ENCODE measurements at places on chromosomes 11 and 22.

GRCh38 chr11:87255589-87255988 lies 217.9 kb downstream of the TMEM135 start:
- no peak for DNase-seq
- H3K4me3 ChIP-seq: no peak overlapping the region
- no peaks in the 10 kb centered on the region for H3K36me3 ChIP-seq
- H3K4me1 ChIP-seq: peaks cover 7% of the 10 kb centered on the region
- no peak overlapping the region for H3K27ac ChIP-seq

DNA sequence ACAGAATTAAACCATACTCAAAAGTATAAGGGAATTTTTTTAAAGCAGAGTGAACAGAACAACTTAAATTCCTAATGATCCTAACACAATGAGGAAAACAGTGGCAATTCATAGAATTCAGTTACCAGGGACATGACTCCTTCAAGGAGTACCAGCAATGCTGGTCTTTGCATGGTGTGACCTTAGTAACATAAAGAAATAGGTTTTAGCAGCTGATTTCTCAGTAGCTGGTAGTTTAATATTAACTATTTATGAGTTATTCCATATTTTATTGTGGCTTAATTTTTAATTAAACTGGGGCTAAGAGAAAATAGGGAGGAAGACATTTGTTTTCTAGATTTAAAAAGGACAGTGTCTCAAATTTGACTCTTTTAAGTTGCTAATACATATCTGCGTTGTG lies 30.9 kb downstream of the CHKA start:
- DNase-seq: no peak
- peak overlapping the region; percentile 48 for H3K27ac ChIP-seq
- peaks cover 8% of the 10 kb centered on the region for H3K4me1 ChIP-seq
- H3K36me3 ChIP-seq: no peaks in the 10 kb centered on the region
- H3K4me3 ChIP-seq: no peak overlapping the region
- no peaks in the 10 kb centered on the region for H3K27me3 ChIP-seq

GRCh38 chr11:32072872-32073643 lies 17.8 kb upstream of the RCN1 start:
- no peaks in the 10 kb centered on the region for H3K36me3 ChIP-seq
- no peaks in the 10 kb centered on the region for H3K4me1 ChIP-seq
- peaks cover 33% of the 10 kb centered on the region for H3K27me3 ChIP-seq
- H3K27ac ChIP-seq: no peak overlapping the region
- no peak for DNase-seq
- no peak overlapping the region for H3K4me3 ChIP-seq

DNA sequence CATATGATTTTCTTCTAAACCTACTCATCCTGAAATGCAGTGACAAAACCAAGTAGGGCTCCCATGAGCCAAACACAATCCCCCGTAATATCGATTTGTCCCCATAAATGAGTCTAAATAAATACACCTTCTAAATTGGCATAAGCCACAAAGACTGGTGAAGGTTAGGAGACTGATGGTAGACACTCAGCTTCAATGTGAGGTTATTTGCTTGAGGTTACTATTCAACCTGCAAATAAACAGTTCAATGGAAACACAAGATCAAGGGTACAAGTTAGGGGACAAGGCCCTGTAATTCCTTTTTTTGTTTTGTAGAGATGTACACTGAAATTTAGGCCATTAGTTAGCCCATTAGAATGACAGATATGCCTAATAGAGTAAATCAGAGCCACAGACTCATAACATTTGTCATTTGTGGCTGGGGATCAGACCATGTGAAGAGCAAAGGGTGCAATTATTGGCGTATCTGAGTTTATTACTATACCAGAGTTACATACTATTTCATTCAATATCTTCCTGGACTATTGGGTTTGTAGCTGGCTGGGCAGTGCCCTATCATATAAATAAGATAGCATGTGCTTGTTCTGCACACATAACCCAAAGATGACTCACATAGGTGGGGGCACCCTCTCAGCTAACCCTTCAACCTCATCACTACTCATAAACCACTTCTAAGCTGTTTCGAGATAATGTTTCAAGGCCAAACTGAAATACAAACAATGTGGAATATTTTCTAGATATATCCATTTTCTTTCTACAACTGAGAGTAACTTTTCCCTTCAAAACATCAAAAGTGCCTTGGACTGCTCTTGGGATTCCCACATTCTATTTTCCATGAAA lies 695.3 kb downstream of the KCNA4 start:
- H3K4me3 ChIP-seq: no peak overlapping the region
- H3K27me3 ChIP-seq: no peaks in the 10 kb centered on the region
- H3K36me3 ChIP-seq: no peaks in the 10 kb centered on the region
- no peak for DNase-seq

GRCh38 chr22:28981818-28982499 lies 79.7 kb downstream of the C22orf31 start:
- H3K4me1 ChIP-seq: peaks cover 12% of the 10 kb centered on the region
- H3K4me3 ChIP-seq: no peak overlapping the region
- no peaks in the 10 kb centered on the region for H3K36me3 ChIP-seq
- DNase-seq: no peak
- H3K27ac ChIP-seq: no peak overlapping the region

DNA sequence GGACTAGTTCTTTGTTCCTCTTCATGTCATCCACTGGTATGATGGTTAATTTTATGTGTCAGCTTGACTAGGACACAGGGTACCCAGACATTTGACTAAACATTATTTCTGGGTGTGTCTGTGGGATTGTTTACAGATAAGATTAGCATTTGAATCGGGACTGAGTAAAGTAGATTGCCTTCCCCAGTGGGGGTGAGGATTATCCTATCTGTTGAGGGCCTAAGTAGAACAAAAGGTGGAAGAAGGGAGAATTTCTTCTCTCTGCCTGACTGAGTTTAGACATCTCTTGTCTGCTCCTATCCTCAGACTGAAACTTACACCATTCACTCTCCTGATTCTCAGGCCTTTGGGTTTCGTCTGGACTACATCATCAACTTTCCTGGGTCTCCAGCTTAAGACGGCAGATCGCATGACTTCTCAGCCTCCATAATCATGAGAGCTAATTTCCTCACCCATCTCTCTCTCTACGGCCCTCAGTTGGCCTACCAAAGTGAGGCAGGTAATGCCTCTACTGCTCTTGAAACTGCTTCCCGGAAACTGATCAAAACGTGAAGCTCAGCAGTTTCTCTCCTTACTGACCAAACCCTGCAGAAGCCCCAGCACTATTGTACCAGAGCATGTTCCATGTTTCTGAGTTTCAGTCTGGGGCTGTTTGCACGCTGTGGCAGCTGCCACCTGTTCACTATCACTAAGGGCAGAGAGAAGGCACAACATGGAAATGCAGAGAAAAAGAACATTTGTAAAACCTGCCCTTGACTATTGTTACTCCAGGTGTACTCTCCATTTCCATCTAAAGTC lies 95.4 kb downstream of the NXPE2 start:
- no peaks in the 10 kb centered on the region for H3K27me3 ChIP-seq
- H3K36me3 ChIP-seq: no peaks in the 10 kb centered on the region
- no peaks in the 10 kb centered on the region for H3K4me1 ChIP-seq
- no peak overlapping the region for H3K4me3 ChIP-seq
- no peak overlapping the region for H3K27ac ChIP-seq

GRCh38 chr11:10728789-10729472 lies 22.1 kb upstream of the CTR9 start:
- no peak overlapping the region for H3K4me3 ChIP-seq
- no peaks in the 10 kb centered on the region for H3K4me1 ChIP-seq
- H3K27me3 ChIP-seq: no peaks in the 10 kb centered on the region
- DNase-seq: no peak
- no peaks in the 10 kb centered on the region for H3K36me3 ChIP-seq

- no peak overlapping the region for H3K4me3 ChIP-seq
- no peaks in the 10 kb centered on the region for H3K36me3 ChIP-seq
- peaks cover 21% of the 10 kb centered on the region for H3K27me3 ChIP-seq
- no peak overlapping the region for H3K27ac ChIP-seq
- DNase-seq: no peak
Measured at GRCh38 chr22:36613958-36614357, 85.0 kb upstream of the EIF3D start.

GRCh38 chr11:27002838-27003237 lies 8.9 kb downstream of the FIBIN start:
- no peaks in the 10 kb centered on the region for H3K27me3 ChIP-seq
- H3K4me3 ChIP-seq: no peak overlapping the region
- no peak for DNase-seq
- no peak overlapping the region for H3K27ac ChIP-seq

DNA sequence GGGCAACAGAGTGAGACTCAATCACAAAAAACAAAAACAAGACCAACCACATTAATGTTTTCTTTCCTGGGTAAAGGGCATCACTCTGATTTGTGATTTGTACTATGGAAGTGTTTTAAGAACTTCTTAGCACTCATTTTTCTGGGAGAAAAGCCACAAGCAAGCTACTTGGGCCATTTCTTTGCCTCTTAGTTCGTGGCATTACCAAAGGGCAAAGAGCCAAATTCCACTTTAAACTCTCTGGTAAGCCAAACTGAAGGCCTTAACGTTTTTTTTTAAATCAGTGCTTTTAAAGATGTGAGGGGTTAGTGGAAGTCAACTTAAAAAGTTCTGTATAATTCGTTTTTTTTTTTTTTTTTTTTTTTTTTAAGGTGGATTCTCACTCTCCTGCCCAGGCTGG lies 36.9 kb downstream of the CAT start:
- no peak overlapping the region for H3K27ac ChIP-seq
- peaks cover 23% of the 10 kb centered on the region for H3K36me3 ChIP-seq
- no peaks in the 10 kb centered on the region for H3K27me3 ChIP-seq
- no peak overlapping the region for H3K4me3 ChIP-seq
- H3K4me1 ChIP-seq: no peaks in the 10 kb centered on the region

- no peak for DNase-seq
- no peaks in the 10 kb centered on the region for H3K27me3 ChIP-seq
- H3K27ac ChIP-seq: no peak overlapping the region
- H3K4me3 ChIP-seq: no peak overlapping the region
Measured at GRCh38 chr11:16985297-16985696, 28.9 kb downstream of the PLEKHA7 start.

GRCh38 chr11:74019104-74019738 lies 10.3 kb upstream of the UCP3 start:
- peak; percentile 18 for DNase-seq
- H3K4me3 ChIP-seq: no peak overlapping the region
- no peaks in the 10 kb centered on the region for H3K27me3 ChIP-seq
- H3K4me1 ChIP-seq: peaks cover 22% of the 10 kb centered on the region

GRCh38 chr11:15710580-15711275 lies 596.0 kb downstream of the INSC start:
- no peaks in the 10 kb centered on the region for H3K27me3 ChIP-seq
- DNase-seq: no peak
- no peaks in the 10 kb centered on the region for H3K36me3 ChIP-seq
- no peak overlapping the region for H3K4me3 ChIP-seq

DNA sequence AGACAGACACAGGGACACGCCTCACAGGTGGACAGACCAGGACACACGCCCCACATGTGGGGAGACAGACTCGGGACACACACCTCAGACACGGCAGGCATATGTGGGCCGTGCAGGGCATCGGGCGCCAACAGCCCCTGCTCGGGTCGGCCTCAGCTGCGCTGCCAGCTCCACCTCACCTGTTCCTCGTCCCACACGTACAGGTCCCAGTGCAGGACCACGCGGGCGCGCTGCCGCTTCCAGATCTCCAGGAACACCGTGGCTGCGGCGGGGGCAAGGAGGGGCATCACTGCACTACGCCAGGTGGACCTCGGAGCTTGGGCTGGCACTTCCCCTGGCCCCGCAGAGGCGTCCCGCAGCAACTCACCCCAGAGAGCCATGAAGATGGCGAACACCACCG lies 12.4 kb downstream of the ANO9 start:
- no peak overlapping the region for H3K27ac ChIP-seq
- H3K36me3 ChIP-seq: no peaks in the 10 kb centered on the region
- no peak for DNase-seq
- H3K4me3 ChIP-seq: no peak overlapping the region
- H3K27me3 ChIP-seq: peaks cover 31% of the 10 kb centered on the region

GRCh38 chr11:64770120-64770519 lies 8.2 kb downstream of the SF1 start:
- no peak for DNase-seq
- no peaks in the 10 kb centered on the region for H3K27me3 ChIP-seq
- no peak overlapping the region for H3K27ac ChIP-seq

Data from heart right ventricle (tissue), 16 donors.